Heart right ventricle (tissue), 16 donors: ENCODE measurements at places on chromosomes 7 and 10.
A peak's percentile ranks its signal among the peaks of the same experiment; 100 is the strongest.

DNA sequence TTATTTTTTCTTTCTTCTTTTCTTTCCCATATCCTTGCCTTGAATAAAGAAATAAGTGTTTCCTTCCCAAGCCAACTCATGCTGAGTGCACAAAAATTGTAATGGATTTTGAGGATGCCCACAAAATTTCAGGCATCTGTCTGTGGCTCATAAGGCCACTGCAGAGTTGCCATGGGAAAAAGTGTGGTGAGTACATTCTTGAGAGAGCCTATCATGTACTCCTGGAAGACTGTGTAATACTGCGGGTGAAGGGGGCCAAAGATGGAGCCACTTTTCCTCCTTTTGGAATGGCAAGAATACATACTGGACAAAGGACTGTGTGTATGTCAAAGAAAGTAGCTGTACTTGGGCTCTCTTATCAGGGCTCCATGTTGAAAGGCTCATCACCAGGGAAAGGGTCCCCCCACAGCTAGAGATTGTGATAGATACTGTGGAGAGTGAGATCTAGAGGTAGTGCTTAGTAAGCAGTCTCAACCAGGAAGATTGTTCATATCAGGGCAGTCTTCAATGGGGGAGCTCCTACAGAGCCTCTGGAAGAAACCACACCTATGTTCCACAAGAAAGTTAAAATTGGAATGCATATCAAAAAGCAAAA is 341.6 kb upstream of the KCND2 start:
- no peak for DNase-seq

GRCh38 chr10:81759111-81759510 is 115.9 kb upstream of the NRG3 start:
- no peak for DNase-seq

DNA sequence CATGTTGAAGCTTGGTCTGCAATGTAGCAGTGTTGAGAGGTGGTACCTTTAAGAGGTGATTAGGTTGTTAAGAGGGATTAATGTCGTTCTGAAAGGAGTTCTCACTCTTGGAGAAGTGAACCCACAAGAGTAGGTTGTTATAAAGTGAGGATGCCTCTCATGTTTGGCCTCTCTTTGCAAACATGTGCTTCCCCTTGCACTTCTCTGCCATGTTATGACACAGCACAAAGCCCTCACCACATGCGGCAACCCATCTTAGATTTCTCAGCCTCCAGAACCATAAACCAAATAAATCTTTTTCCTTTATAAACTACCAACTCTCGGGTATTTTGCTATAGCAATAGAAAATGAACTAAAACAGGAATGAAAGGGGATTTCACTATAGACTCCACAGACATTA is 66.3 kb downstream of the KMT2C start:
- no peak for DNase-seq

GRCh38 chr10:132464256-132465192 is 67.5 kb downstream of the PWWP2B start:
- DNase-seq = peak; percentile 82

DNA sequence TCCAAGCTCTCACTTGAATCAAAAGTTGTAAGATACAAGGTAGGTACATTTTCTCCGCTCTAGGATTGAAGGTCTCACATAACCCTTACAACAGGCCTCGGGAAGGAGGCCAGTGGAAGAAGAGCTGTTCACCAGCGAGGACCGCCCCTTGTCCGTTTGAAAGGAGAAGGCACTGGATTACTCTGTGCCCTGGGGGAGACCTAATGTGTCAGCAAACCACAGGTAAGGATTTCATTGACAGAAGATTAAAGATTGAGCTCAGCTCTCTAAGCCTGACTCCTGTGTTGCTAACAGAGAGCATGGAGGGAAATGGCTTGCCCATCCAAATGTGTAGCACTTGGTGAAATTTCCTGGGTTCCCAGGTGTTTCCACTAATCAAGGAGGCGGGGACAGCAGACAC is 81.2 kb downstream of the SLC16A9 start:
- DNase-seq = no peak

- DNase-seq = no peak
Measured at GRCh38 chr7:132425942-132426341, 150.3 kb downstream of the PLXNA4 start.

- no peak for DNase-seq
Measured at GRCh38 chr7:108409146-108409545, 47.1 kb downstream of the NRCAM start.

GRCh38 chr7:101140746-101141382 is 13.4 kb upstream of the AP1S1 start:
- DNase-seq = no peak

- DNase-seq = peak; percentile 45
Measured at GRCh38 chr10:71634531-71635164, 84.9 kb downstream of the C10orf105 start.

DNA sequence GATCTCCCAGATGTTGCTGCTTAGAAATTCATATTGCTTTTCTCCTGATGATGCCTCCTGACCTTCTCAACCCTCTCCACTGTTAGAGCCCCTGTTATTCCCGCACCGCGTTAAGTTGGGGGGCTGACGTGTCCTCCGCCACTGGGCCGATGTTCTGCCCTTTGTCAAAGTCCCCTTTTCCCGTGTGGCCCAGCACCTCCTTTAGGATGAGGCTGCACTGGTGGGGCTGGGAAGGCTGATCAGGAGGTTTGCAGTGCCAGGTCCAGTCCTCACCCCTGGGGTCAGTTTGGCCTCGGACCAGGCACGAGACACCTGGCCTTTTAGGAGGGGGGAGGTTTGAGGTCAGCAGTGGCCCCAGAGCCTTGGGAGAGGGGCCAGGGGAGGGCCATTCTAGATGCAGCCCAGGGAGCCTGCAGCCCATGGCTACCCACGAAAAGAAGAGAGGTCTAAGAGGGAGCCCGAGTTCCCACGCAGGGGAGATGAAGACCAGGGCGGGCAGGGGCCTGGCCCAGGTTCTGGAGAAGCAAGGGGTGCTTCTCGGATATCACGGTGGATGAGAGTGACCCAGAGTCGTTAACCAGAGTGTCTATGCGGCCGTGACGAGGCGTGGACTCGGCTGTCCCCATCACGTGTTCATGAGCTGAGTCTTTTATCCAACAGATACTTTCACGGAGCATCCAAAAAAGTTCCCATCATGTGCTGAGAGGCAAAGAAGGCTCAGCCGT is 150.4 kb downstream of the DNAJB6 start:
- no peak for DNase-seq

GRCh38 chr10:132077091-132077490 is 11.3 kb downstream of the JAKMIP3 start:
- no peak for DNase-seq

GRCh38 chr7:106501605-106502580 is 159.1 kb downstream of the CCDC71L start:
- no peak for DNase-seq

- DNase-seq = no peak
Measured at GRCh38 chr7:67344481-67345193, 348.0 kb downstream of the TYW1 start.

DNA sequence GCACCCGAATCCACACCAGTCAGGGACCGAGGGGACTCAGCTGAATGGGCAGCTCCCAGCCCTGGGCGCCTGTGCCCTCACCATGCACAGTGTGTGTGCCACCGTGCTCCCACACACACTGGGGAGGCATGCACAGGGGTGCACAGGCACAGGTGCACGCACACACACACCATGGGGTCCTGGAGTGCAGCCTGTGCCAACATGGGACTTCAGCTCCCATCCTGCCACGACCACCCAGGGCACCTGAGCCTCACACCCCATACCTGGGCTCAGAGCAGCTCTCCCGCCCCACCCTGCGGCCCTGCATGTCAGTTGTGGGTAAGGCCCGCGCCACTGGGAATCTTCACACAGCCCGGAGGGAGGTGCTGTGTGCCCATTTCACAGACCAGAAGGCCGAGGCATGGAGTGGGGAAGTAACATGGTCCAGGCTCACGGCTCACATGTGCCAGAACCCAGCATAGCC is 8.0 kb downstream of the ELFN1 start:
- DNase-seq = no peak

GRCh38 chr10:94281654-94282053 is 81.1 kb downstream of the NOC3L start:
- no peak for DNase-seq

GRCh38 chr7:129264534-129264933 is 39.7 kb downstream of the AHCYL2 start:
- no peak for DNase-seq

DNA sequence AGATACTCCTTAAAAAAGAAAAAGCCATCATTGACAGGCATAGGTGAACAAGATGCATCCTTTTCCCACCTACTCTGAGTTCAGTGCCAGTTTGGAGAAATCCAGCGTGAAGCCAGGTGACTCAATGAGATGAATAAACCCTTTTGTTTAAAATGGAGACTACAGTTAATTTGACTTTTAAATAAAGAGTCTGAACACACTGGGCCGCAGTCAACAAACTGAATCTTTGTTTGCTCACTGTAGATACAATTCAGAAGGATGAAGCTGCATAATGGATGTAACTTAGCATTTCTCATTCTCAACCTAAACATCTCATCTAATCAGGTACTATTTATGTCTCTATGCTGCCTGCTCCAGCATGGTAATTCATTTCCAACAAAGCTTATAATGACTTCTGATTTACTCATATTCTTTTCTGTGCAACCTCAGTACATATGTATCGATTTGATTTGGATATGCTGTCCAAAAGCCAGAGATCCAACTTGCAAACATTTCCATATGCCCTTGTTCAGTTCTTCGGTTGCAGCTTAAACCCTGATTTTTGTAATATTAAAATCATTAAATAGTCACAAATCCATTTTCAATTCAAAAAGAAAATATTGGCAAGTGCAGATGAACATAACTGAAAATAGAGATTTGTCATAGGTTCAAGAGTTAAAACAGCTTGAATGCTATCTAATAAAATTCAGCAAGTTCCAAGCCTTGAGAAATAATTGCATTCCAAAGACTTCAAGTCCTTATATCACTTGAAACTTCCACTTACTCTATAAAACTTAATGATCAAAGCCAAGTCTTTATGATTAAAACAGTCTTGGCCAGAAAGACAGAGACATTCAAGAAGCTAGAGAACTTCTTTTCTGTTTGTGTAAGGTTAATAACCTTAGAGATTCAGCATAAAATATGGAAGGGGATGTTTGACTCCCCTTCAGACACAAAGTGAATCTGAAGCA is 67.8 kb downstream of the CPVL start:
- no peak for DNase-seq
